Right forelimb (tissue), 1 donor: ENCODE measurements at places on chromosomes 7 and 10.

- no peak for DNase-seq
Measured at GRCh38 chr10:132468651-132469050, 68.9 kb upstream of the INPP5A start.

- no peak for DNase-seq
Measured at GRCh38 chr10:124961248-124961570, 19.3 kb downstream of the ZRANB1 start.

GRCh38 chr7:94064541-94065191 lies 60.5 kb upstream of the BET1 start:
- DNase-seq = no peak

DNA sequence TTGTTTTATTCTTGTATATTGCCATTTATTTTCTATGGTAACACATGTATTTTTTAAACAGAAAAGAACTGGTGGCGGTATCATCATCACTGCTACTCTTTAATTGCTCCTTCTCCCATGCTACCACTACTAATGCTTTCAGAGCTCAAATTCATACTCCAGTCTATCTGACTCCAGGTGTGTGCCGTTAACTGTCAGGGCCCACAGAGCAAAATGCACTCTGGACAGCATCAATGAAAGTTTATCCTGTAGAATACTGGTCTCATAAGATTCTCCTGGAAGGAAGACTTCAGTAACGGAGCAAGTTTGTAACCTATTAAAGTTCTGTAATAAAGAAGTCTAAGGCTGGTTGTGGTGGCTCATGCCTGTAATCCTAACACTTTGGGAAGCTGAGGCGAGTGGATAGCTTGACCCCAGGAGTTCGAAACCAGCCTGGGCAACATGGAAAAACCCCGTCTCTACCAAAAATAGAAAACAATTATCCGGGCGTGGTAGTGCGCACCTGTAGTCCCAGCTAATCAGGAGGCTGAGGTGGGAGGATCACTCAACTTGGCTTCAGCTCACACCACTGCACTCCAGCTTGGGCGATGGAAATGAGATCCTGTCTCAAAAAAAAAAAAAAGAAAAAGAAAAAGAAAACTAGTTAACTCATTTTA lies 18.4 kb downstream of the ZNRF2 start:
- no peak for DNase-seq

- DNase-seq = peak; percentile 68
Measured at GRCh38 chr10:100562008-100562672, 26.4 kb downstream of the HIF1AN start.

GRCh38 chr10:30431435-30431911 lies 2.5 kb upstream of the MAP3K8 start:
- no peak for DNase-seq

- no peak for DNase-seq
Measured at GRCh38 chr7:100082978-100083377, 1.5 kb upstream of the ZNF3 start.

- no peak for DNase-seq
Measured at GRCh38 chr10:110404413-110404812, 93.3 kb upstream of the DUSP5 start.

GRCh38 chr10:52756295-52756694 lies 16.3 kb downstream of the MBL2 start:
- DNase-seq = no peak

GRCh38 chr10:624605-625332 lies 64.7 kb downstream of the DIP2C start:
- peak; percentile 72 for DNase-seq

GRCh38 chr10:74249865-74250264 lies 98.8 kb downstream of the ADK start:
- no peak for DNase-seq
